ENCODE measurements at places on chromosomes 11 and 22.
A peak's percentile ranks its signal among the peaks of the same experiment; 100 is the strongest.

GRCh38 chr11:74462009-74462408, 5.3 kb downstream of the KCNE3 start:
- no peak for DNase-seq

DNA sequence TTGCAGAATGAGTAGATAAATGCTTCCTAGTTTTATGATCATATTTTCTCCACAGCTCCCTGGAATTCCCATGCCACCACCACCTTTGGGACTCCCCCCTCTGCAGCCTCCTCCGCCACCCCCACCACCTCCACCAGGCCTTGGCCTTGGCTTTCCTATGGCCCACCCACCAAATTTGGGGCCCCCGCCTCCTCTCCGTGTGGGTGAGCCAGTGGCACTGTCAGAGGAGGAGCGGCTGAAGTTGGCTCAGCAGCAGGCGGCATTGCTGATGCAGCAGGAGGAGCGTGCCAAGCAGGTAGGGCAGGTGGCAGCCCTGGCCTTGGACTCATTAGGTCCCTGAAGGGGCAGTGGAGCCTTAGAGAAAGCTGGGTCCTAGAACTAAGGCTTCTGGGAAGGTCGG, 2.9 kb downstream of the SF3B2 start:
- no peak for DNase-seq

DNA sequence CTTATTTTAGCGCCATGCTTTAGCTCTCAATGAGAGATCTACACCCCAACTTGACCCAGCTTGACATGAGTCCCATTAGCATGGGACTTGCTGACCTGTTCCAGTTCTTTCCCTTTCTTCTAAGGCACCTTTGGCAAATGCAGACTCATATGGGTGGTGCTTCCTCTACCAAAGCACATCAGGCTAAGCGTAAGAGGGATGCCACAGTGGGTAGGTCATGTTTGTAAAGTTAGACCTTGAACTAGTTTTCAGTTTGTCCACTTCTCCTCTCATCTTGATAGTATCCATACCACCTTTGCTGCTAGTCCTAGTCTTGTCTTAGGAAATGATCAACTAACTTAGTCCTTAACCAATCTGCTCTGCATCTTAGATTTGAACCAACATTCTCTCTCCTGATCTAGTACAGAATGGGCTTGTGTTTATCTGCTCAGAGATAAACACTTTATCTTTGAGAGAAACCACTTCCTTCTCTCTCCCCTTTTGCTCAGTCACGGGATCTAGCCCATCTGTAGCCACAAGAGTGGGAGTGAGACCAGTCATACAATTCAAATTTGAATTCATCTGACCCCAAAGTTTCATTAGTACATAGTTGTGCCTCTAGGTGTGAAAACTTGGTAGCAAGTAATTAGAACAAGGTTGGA, 72.1 kb upstream of the CD44 start:
- no peak for DNase-seq

GRCh38 chr11:64095949-64096348, 60.2 kb downstream of the FLRT1 start:
- no peak for DNase-seq

GRCh38 chr11:102254047-102254446, 63.2 kb upstream of the BIRC3 start:
- DNase-seq = no peak

DNA sequence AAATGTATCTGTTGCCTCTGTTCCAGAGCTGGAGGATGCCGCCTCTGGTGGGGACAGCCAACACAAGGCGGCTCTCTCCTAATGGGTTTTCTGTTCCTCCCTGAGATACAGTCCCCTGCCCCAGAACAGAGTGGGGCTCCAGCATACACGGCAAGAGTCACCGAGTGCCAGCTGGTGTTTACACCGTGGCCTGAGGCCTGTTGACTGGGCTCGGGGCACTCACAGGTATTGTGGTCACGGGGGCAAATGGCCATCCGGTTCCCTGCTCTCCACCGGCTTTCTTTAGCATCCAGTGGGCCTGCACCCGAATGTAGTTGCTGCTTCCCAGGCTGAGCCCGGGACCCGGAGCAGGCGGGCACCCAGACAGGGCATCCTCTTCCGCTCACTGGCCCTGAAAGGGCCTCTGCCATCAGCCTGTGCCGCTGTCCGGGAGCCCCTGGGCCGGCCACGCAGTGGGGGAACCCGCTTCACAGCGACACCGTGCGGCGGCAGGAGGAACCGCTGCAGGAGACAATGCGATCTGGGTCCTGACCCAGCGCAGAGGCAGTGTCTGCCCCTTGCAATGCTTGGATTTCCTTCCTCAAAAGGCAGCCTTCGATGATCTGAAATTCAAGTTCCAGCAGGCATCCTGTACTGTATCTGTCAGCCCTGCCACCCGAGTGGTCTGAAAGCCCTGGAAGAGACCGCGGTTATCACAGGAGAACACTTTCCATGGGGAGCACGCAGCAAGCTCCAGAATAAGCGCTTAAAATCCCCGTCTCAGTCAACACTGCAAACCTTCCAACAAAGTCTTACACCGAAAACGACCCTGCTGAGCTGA, 859 bp upstream of the KRTAP5-5 start:
- DNase-seq = peak; percentile 62

DNA sequence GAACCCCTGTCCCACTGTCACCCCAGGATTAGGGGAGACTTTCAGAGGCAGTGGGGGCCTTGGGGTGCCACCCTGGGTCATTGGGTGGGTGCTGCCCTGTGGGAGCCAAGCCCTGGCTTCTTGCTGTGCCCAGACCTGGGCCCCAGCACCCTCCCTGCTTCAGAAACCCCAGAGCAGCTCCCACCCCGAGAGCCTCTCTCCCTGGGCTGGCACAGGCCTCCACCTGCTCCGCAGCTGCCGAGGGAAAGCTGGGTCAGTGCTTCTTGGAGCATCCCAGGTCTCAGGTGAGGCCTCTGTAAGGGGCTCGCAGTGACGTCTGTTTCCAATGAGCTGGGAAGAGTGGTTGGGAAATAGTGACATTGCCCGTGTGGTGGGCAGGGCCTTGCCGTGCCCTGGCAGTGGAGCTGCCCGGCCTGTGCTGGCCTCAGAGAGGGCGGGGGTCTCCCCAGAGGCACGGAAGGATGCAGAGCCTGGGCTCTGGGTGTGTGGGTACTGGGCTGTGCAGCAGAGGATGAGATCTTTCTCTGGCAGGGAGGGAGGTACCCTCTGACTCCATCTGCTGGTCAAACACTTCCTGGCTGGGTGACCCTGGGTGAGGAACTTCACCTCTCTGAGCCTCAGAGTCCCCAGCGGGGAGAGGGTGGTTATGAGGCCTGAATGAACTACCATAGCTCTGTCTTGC, 23.0 kb downstream of the C22orf23 start:
- no peak for DNase-seq

- no peak for DNase-seq
Observed at GRCh38 chr22:40265783-40266182, 80.5 kb upstream of the ADSL start.

GRCh38 chr11:31132531-31133421, 236.8 kb downstream of the DCDC1 start:
- no peak for DNase-seq

- DNase-seq = no peak
Observed at GRCh38 chr11:43532041-43532440, 148.5 kb upstream of the HSD17B12 start.

GRCh38 chr11:8025816-8026215, 38.7 kb downstream of the EIF3F start:
- no peak for DNase-seq

DNA sequence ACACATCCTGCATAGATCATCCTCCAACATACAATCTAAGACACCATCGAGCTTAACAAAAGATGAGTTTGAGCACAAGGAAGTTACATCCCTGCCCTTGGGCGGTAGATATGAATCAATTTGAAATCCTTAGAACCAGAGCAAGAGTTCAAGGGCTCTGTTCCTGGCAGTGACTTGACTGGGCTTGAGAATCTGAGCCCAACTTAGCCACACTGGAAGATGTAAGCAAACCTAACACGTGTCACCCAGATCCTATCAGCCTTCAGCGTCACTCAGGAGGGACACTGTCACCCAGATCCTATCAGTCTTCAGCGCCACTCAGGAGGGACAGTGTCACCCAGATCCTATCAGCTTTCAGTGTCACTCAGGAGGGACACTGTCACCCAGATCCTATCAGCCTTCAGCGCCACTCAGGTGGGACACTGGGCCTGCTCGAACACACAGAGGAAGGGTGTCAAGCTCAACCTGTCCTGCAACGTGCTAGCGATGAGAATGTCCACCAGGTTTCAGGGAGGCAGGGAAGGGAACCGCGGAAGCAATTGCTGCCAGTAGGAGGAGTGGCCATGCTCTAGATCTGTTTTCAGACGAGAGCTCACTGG, 32.8 kb upstream of the CTSD start:
- no peak for DNase-seq

- no peak for DNase-seq
Observed at GRCh38 chr11:35911013-35911412, 32.8 kb upstream of the LDLRAD3 start.

GRCh38 chr11:114039551-114039950, 20.0 kb upstream of the ZBTB16 start:
- no peak for DNase-seq

- no peak for DNase-seq
Observed at GRCh38 chr22:31155422-31155821, 4.6 kb upstream of the RNF185 start.

- no peak for DNase-seq
Observed at GRCh38 chr11:118635642-118636041, 28.2 kb downstream of the PHLDB1 start.

GRCh38 chr11:126604461-126604860, 249.0 kb downstream of the ST3GAL4 start:
- DNase-seq = no peak

DNA sequence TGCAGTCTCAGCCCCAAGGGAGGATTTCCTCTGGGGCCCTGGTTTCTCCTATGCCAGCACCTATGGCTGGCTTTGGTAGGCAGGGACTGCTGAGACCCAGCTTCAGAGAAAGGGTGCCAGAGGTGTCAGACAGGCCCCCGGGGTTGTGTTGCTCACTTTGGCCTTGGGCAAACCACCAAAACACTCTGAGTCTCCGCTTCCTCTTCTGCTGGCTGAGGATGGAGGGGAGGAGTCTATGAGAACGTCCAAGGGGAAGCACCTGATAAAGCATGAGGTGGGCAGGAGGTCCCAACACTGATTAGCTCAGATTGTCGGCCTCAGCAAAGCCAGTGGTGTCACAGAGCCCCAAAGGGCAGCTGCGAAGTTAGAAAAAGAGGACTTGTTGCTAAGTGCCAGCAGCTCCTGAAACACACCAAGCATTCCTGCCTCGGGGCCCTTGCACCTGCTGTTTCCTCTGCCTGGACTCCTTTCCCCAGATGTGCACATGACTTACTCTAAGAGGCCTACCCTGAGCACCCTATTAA, 10.5 kb downstream of the SMTNL1 start:
- no peak for DNase-seq

GRCh38 chr11:66617155-66617834, 865 bp downstream of the RBM14 start:
- no peak for DNase-seq

- no peak for DNase-seq
Observed at GRCh38 chr11:57321388-57322255, 3.1 kb downstream of the TNKS1BP1 start.

DNA sequence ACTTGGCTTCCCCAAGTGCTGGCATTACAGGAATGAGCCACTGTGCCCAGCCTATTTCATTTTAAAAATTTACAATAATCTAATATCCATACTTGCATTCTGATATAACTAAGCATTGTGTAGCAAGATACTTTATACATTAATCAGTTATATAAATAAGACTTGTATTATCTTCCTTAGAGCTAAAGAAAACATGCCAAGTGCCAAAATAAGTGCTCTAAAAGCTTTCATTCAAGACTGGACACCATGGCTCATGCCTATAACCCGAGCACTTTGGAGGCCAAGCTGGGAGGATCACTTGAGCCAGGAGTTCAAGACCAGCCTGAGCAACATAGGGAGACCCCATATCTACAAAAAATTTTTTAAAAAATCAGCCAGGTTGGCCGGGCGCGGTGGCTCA, 78.3 kb upstream of the CHRM4 start:
- DNase-seq = no peak

- DNase-seq = peak; percentile 61
Observed at GRCh38 chr11:74004759-74005615, 3.9 kb downstream of the UCP3 start.

GRCh38 chr11:63521896-63522295, 14.7 kb upstream of the PLAAT4 start:
- DNase-seq = no peak

DNA sequence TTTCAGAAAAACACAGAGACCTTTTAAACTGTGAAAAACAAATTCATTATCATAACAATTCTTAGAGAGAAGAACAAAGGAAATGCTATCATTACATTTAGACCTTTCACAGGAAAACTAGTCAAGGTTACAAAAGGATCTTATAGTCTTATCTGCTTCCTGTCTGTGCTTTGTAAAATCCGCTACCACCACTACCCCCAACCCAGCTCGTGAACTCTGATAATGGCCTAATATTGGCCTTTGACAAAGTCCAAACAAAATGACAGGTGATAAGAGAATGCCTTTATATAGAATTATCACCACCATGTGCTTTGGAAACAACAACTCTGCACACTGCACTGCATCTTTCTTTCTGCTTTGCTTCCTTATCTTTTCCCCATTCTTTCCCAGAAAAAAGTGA, 272.5 kb downstream of the SBF2 start:
- no peak for DNase-seq

DNA sequence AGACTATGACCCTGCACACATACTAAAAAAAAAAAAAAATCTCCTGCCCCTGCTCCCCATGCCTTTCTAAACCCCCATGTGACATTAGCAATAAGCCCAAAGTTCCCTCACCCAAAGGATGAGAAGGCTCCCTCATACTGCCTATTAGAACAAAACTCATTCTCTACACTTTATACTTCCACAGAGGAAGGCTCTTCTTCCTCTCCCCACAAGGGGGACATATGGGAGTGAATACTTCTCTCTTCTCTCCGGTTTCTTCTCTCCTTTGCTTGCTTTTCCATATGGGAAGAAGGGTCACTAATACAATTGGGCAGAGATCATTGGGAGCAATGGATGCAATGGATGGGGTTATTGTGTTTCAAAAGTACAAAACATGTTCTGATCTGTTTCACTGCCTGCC, 3.3 kb downstream of the OR52L1 start:
- DNase-seq = no peak
